NCI-H2081 treated with DMSO at 0.1 percent for 48 hours (cell line): ENCODE measurements at places on chromosomes 6 and 20.

GRCh38 chr6:117600008-117600743 is 2.1 kb downstream of the GOPC start:
- no peak for DNase-seq

DNA sequence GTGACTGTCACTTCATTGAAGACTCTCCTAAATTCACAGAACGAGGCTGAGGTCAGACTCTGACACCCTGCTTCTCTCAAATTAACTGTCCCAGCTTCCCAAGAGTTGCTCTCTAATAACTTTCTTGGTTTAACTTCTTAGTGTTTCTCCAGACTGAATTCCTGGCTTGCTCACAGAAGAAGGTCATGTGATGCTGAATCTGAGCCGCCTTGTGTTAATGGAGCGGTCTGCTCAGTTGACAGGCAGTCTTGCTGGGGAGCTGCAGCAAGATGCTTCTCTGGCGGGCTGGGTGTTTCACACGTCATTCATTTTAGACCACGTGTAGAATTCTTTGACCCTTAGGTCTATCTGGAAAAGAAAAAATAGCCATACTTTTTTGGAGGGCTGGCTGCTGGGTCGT is 107.3 kb downstream of the FOXO3 start:
- DNase-seq, result no peak

GRCh38 chr6:157937318-157937717 is 44.3 kb upstream of the SYNJ2 start:
- no peak for DNase-seq

DNA sequence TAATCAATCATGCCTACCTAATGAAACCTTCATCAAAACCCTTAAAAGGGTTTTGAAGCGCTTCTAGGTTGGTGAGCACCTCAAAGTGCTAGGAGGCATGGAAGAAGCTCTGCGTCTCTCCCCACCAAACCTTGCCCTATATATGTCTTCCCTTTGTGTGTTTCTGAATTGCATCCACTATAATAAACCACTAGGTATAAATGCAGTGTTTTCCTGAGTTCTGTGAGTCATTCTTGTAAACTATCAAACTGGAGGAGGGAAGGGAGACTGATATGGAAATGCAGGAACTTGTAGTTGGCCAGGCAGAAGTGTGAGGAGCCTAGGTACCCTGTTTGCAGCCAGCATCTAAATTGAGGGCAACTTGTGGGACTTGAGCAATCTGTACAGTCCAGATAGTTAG is 698.8 kb downstream of the DOK5 start:
- DNase-seq, result no peak

DNA sequence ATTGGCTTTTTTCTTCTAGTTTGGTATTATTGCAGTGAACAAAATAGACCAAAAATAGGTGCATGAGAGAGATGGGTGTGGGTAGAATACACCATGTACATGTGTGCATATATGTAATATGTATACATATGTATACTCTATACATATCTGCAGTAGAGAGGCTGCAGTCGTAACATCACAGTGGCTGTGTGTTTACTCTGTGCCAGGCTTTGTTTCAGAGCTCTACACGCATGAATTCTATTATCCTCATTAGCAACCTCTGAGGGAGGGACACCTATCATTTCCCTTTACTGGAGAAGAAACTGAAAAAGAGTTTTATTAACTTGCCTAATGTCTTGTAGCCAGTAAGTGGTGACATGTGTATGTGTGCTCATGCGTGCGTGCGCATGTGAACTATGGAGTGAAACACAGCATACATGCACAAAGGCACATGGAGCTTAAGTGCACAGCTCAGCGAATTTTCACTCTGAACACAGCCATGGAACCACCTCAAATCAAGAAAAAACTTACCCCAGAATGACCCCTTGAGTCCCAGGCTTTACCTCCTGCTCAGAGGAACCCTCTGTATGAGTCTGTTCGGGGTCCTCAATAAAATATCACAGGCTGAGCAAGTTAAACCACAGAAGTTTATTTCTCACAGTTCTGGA is 452.5 kb downstream of the CDH26 start:
- DNase-seq, result no peak
